ENCODE measurements at places on chromosomes 1 and 21. TPM values are rescaled to one million over a fixed set of nuclear protein-coding genes. Genes with fewer than 3 reads are reported as not detected.
A peak's percentile ranks its signal among the peaks of the same experiment; 100 is the strongest.

Gene CACHD1
- 9.6 TPM for polyA plus RNA-seq

Gene NBPF4
- polyA plus RNA-seq, result not detected

Gene BTG2
- 191 TPM for polyA plus RNA-seq

Gene CDK11B
- polyA plus RNA-seq, result 27.2 TPM

Gene CNTN2
- polyA plus RNA-seq, result 1.2 TPM

Gene IFNAR1
- 26.7 TPM for polyA plus RNA-seq

- no peaks in the 10 kb centered on the region for H3K27me3 ChIP-seq
- no peaks in the 10 kb centered on the region for H3K4me1 ChIP-seq
- no peak overlapping the region for H3K27ac ChIP-seq
Observed at GRCh38 chr1:229452956-229453801, 19.3 kb upstream of the ACTA1 start.

GRCh38 chr1:159829273-159829634 is 2.6 kb downstream of the SLAMF8 start:
- H3K27ac ChIP-seq, result no peak overlapping the region
- no peak overlapping the region for H3K4me3 ChIP-seq
- no peaks in the 10 kb centered on the region for H3K36me3 ChIP-seq
- peak; percentile 32 for DNase-seq
- no peaks in the 10 kb centered on the region for H3K4me1 ChIP-seq

- H3K36me3 ChIP-seq, result no peaks in the 10 kb centered on the region
- H3K4me1 ChIP-seq, result no peaks in the 10 kb centered on the region
- H3K27me3 ChIP-seq, result no peaks in the 10 kb centered on the region
- no peak overlapping the region for H3K4me3 ChIP-seq
Observed at GRCh38 chr1:18999359-18999758, 42.9 kb upstream of the IFFO2 start.

DNA sequence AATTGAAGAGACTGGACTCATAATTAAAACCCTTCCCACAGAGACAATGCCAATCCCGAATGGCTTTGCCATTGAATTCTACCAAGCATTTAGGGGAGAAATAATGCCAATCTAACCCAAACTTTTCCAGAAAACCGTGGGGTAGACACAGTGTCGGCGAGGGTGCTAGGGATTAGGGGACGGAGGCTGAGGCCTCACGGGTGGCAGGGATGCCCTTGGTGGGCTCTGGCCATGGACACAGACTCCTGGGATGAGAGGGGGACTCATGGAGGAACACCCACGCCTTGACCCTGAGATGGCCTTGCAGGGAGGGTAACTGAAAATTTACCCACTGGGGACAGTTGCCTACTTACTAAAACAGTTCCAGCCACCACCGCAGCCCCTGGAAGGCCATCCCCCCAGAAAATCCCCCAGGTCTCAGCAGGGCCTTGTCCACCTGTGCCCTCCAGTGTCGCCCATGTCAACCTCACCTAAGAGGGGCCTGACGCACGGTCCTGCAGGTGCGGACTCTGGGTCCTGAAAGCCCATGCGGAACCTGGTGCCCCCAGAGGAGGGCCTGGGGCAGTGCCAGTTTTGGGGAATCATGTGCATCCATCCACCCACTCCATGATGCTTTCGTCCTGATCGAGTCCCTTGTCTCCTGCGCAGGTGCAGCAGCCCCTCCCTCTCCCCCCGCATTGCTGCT is 1.9 kb downstream of the KRTAP10-5 start:
- DNase-seq, result no peak
- H3K4me3 ChIP-seq, result no peak overlapping the region
- no peak overlapping the region for H3K27ac ChIP-seq
- H3K4me1 ChIP-seq, result peaks cover 3% of the 10 kb centered on the region

- H3K4me1 ChIP-seq, result peaks cover 16% of the 10 kb centered on the region
- H3K36me3 ChIP-seq, result no peaks in the 10 kb centered on the region
- H3K27ac ChIP-seq, result no peak overlapping the region
- no peak overlapping the region for H3K4me3 ChIP-seq
- no peak for DNase-seq
- H3K27me3 ChIP-seq, result peaks cover 97% of the 10 kb centered on the region
Observed at GRCh38 chr1:47444562-47445465, 7.0 kb downstream of the FOXD2 start.

GRCh38 chr1:7108251-7108650 is 323.0 kb downstream of the CAMTA1 start:
- H3K4me3 ChIP-seq, result no peak overlapping the region
- no peaks in the 10 kb centered on the region for H3K36me3 ChIP-seq
- H3K27me3 ChIP-seq, result no peaks in the 10 kb centered on the region

- peaks cover 2% of the 10 kb centered on the region for H3K27me3 ChIP-seq
- no peak overlapping the region for H3K27ac ChIP-seq
- H3K36me3 ChIP-seq, result no peaks in the 10 kb centered on the region
- no peak for DNase-seq
- H3K4me1 ChIP-seq, result no peaks in the 10 kb centered on the region
- no peak overlapping the region for H3K4me3 ChIP-seq
Observed at GRCh38 chr1:182739545-182739944, 50.0 kb upstream of the NPL start.

DNA sequence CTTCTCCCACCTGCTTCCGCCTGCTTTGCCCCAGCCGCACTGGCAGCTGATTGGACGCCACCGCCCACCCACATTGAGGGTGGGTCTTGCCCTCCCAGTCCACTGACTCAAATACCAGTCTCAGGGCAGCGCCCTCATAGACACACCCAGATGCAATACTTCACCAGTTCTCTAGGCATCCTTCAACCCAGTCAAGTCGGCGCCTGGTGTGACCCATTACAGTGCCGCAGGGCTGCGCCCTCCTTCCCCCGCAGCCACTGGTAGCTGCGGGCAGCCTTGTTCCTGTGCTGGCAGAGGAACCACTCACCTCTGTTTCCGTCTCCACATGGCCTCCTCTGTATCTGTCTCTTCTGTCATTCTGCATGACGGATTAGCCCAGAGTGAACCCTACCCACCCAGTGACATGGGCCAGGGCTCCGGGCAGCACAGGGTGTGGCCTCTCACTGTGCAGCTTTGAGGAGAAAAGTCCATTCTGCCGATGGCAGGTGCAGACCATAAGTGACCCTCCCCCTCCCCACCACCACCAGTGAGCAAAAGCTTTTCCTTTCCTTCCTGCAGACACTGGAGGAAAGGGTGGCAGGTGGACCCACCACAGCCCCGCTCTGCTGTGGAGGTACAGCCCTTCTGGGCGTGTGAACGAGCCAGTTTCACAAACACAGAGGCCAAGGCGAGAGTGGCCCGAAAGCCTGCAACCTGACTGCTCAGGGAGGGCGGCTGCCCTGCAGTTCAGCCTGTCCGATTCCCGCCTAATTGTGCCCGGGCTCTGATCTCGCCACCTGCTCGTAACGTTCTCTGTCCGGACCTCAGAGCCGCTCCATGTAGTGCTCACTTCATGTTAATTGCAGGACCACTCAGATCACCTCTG is 57.1 kb downstream of the FAAP20 start:
- H3K27me3 ChIP-seq, result no peaks in the 10 kb centered on the region
- peaks cover 3% of the 10 kb centered on the region for H3K36me3 ChIP-seq
- peaks cover 68% of the 10 kb centered on the region for H3K4me1 ChIP-seq
- peak; percentile 97 for DNase-seq
- H3K27ac ChIP-seq, result peak overlapping the region; percentile 94

- DNase-seq, result no peak
- H3K27me3 ChIP-seq, result no peaks in the 10 kb centered on the region
- H3K4me1 ChIP-seq, result no peaks in the 10 kb centered on the region
Observed at GRCh38 chr1:232372841-232373440, 257.0 kb downstream of the SIPA1L2 start.

DNA sequence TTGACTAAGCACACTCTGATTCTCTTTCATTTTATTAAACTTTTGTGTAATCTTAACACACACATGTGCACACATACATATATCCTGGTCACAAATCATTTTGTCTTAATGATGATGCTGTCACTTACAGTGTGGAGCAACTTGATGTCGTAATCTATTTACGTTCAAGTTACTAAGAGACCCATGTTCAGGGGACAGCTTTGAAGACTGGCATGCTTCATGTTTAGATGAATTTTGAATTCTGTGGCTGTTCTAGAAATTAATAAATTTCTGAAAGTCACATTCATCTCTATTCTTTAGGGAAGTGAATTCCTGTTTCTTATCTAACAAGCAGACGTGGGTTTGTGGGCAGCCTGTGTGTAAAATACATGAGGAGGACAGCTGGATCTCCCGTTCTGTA is 1637.8 kb downstream of the PLA2G4A start:
- no peaks in the 10 kb centered on the region for H3K4me1 ChIP-seq
- no peak overlapping the region for H3K4me3 ChIP-seq
- no peaks in the 10 kb centered on the region for H3K36me3 ChIP-seq

- H3K27ac ChIP-seq, result peak overlapping the region; percentile 67
- H3K4me1 ChIP-seq, result peaks cover 7% of the 10 kb centered on the region
- no peaks in the 10 kb centered on the region for H3K36me3 ChIP-seq
- peak; percentile 65 for DNase-seq
Observed at GRCh38 chr21:43362321-43362791, 64.6 kb downstream of the SIK1 start.

- no peaks in the 10 kb centered on the region for H3K4me1 ChIP-seq
- no peaks in the 10 kb centered on the region for H3K36me3 ChIP-seq
- no peak for DNase-seq
Observed at GRCh38 chr1:58994664-58995063, 210.8 kb upstream of the JUN start.

GRCh38 chr21:28089599-28090441 is 902.9 kb downstream of the LTN1 start:
- peak overlapping the region; percentile 96 for H3K27ac ChIP-seq
- H3K4me1 ChIP-seq, result peaks cover 4% of the 10 kb centered on the region
- peak overlapping the region; percentile 59 for H3K4me3 ChIP-seq
- no peaks in the 10 kb centered on the region for H3K27me3 ChIP-seq
- peak; percentile 59 for DNase-seq

DNA sequence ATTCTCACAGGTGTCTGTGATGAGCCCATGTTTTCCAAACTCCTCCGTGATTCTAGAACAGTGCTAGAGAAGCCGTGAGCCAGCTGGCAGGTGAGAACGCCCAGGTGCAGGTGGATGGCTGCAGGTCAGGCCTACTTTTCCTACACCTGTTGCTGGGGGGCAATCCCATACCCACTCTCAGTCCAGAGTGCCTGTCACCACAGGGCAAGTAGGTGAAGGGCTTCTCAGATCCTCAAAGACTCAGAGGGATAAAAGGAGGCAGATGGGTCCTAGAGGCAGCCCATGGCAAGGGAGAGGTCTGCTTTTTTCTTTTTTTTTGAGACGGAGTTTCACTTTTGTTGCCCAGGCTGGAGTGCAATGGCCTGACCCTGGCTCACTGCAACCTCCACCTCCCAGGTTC is 50.7 kb upstream of the H6PD start:
- no peaks in the 10 kb centered on the region for H3K36me3 ChIP-seq
- no peak overlapping the region for H3K4me3 ChIP-seq
- H3K27ac ChIP-seq, result no peak overlapping the region
- peaks cover 30% of the 10 kb centered on the region for H3K27me3 ChIP-seq
- no peak for DNase-seq

GRCh38 chr1:91783423-91784170 is 102.4 kb downstream of the TGFBR3 start:
- H3K27me3 ChIP-seq, result no peaks in the 10 kb centered on the region
- no peak for DNase-seq
- H3K36me3 ChIP-seq, result no peaks in the 10 kb centered on the region
- no peak overlapping the region for H3K4me3 ChIP-seq
- no peak overlapping the region for H3K27ac ChIP-seq

DNA sequence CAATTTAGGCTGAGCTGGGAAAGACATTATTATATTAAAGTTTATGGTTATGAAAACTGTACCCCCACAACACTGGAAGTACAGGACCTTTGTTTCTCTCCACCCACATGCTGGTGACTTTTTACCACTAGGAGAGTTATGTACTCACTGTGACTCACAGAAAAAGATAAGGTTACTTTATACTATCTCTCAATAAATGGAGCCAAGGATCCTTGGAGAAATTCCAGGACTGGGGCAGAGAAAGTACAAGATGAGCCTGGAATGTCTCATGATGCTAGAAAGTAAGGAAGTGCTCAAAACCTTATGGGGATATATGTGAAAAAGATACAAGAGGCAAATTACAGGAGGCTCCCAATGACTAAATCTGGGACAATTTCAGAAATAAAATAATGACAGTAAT is 63.9 kb upstream of the C1orf105 start:
- H3K4me1 ChIP-seq, result peaks cover 51% of the 10 kb centered on the region
- no peaks in the 10 kb centered on the region for H3K27me3 ChIP-seq
- peak; percentile 77 for DNase-seq
- H3K27ac ChIP-seq, result peak overlapping the region; percentile 34
- no peaks in the 10 kb centered on the region for H3K36me3 ChIP-seq
- H3K4me3 ChIP-seq, result no peak overlapping the region

GRCh38 chr21:34517039-34517438 is 5.0 kb upstream of the KCNE1 start:
- DNase-seq, result no peak
- no peaks in the 10 kb centered on the region for H3K27me3 ChIP-seq
- H3K4me1 ChIP-seq, result peaks cover 14% of the 10 kb centered on the region
- peaks cover 34% of the 10 kb centered on the region for H3K36me3 ChIP-seq
- H3K27ac ChIP-seq, result no peak overlapping the region

GRCh38 chr1:6632588-6633514 is 8.2 kb downstream of the THAP3 start:
- no peaks in the 10 kb centered on the region for H3K4me1 ChIP-seq
- H3K27me3 ChIP-seq, result no peaks in the 10 kb centered on the region
- no peak for DNase-seq

- no peak overlapping the region for H3K4me3 ChIP-seq
- H3K27ac ChIP-seq, result no peak overlapping the region
- H3K4me1 ChIP-seq, result no peaks in the 10 kb centered on the region
- H3K36me3 ChIP-seq, result peaks cover 4% of the 10 kb centered on the region
- H3K27me3 ChIP-seq, result no peaks in the 10 kb centered on the region
- DNase-seq, result no peak
Observed at GRCh38 chr1:227576189-227576588, 12.8 kb downstream of the ZNF678 start.

DNA sequence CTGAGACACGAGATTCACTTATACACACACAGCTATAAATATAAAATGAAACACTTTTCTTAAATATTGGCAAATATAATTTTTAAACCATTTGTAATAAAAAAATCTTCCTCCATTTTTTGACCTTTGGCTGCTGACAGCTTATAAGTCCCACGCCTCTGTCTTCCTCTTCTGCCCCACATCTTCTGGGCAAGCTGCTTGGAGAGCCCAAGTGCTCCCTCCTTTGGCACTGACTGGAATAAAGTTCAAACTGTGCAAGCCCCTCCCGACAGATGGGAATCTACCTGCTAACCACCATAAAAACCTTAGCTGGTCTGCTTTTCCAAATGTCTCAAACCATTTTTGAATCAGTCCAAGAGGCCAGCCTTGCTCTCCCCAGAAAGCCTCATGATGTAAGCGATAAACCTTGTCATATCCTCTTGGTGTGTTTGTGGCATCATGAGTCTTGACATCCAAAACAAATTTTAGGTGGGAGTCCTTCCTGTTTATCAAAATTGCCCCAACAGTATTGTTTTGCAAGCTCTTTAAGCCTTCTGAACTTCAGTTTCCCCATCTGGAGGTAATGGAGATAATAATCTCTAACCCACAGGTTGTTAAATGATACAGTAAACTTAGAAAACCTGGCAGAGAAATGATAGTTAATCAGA is 99.8 kb downstream of the SNX7 start:
- H3K4me3 ChIP-seq, result no peak overlapping the region
- peak; percentile 26 for DNase-seq
- no peaks in the 10 kb centered on the region for H3K4me1 ChIP-seq
- peaks cover 2% of the 10 kb centered on the region for H3K36me3 ChIP-seq
- H3K27me3 ChIP-seq, result no peaks in the 10 kb centered on the region
- H3K27ac ChIP-seq, result no peak overlapping the region
